ENCODE measurements at places on chromosomes 7 and 10.
A peak's percentile ranks its signal among the peaks of the same experiment; 100 is the strongest.

GRCh38 chr10:49572594-49573114 is 33.7 kb upstream of the ERCC6 start:
- no peak for DNase-seq

DNA sequence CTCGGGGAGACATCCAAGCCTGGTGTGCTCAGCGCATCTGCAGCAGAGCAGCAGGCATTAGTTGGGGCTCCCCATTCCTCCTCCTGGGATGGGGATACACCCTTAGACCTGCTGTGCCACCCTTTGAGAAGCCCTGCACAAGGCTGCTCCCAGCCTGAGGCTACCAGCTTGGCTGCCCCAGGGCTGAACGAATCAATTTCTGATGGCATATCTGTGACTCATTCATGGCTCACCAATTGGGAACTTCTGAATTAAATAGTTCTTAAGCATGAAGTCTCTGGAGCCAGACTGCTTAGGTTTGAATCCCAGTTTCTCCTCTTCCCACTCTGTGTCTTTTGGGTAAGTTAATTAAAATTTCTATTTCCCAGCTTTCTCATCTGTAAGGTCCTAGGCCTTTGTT is 16.3 kb upstream of the GLI3 start:
- no peak for DNase-seq

GRCh38 chr10:46550076-46550790 is 6.2 kb downstream of the GPRIN2 start:
- no peak for DNase-seq

DNA sequence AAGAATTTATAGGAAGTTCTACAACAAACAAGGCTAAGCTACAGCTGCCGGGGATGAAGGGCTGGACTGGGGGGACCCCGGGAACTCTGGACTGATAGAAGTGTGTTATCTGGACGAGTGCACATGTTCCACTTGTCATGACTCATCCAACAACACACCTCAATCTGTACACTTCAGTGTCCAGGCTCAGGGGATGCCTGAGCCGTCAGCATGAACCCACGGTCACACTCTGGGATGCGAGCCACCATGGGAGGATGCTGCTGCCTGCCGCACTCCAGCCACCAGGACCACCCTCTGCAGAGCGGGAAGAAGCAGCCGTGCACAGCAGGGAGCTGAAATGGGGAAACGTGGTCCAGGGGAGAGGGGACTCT is 67.5 kb downstream of the MAD1L1 start:
- no peak for DNase-seq

- peak; percentile 69 for DNase-seq
These were observed 82.5 kb downstream of the ZNF467 start for GRCh38 chr7:149690688-149691446.

DNA sequence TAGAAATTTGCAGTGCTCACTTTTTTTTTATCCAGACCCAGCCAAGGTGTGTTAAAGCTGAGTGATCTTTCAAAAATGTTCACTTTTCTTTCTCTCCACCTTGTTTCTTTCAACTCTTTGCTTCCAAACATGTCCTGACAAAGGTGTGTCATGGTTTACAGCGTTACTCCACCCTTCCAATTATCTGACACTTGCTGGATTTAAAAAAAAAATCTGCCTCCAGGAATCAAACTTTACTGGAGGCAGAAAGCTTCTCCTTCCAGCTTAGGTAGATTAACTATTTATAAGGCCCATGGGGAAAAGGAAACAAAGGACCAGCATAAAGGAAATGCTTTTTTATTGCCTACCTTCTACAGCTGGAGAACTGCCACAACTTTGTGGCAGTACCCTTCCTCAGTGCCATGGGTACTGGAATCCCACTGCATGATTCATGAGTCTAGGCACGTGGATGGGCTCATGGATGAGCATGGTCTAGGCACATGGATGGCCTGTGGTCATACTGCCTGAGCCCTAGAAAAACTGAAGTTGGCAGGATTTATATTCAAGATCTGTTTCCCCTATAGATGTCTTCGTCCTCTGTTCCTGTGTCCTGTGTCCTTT is at the start of gene COL17A1:
Gene COL17A1, minus strand, starts transcription at position 80 of the 600 bp plus-strand sequence. CDS start 5,207 bp downstream, outside the sequence.
- DNase-seq, result no peak

- DNase-seq, result peak; percentile 63
These were observed 53.1 kb downstream of the CUX1 start for GRCh38 chr7:101870361-101871062.

DNA sequence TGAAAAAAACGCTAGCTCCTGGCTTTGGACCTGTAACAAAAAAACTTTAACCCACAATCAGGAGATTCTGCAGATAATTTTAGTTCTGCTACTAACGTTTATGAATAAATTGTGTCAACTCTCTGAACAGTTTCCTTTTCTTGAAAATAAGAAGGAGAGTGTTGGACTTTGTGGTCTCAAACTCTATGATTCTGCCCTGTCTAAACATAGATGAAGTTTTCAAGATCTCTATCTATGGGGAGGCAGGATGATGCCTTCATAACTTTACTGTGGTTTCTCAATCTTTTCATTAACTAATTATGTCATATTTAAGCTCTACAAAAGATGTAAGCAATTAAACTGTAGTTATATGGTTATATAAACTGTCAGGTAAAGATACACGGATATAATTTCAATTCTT is 162.0 kb downstream of the REEP3 start:
- DNase-seq, result no peak

DNA sequence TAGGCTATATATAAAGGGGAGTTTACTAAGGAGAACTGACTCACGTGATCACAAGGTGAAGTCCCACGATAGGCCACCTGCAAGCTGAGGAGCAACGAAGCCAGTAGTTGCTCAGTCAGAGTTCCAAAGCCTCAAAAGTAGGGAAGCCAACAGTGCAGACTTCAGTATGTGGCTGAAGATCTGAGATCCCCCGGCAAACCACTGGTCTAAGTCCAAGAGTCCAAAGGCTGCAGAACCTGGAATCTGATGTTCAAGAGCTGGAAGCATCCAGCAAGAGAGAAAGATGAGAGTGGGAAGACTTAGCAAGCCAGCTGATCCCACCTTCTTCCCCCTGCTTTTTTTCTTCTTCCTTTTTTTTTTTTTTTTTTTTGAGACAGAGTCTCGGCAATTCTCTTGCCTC is 27.0 kb upstream of the GSDME start:
- no peak for DNase-seq

DNA sequence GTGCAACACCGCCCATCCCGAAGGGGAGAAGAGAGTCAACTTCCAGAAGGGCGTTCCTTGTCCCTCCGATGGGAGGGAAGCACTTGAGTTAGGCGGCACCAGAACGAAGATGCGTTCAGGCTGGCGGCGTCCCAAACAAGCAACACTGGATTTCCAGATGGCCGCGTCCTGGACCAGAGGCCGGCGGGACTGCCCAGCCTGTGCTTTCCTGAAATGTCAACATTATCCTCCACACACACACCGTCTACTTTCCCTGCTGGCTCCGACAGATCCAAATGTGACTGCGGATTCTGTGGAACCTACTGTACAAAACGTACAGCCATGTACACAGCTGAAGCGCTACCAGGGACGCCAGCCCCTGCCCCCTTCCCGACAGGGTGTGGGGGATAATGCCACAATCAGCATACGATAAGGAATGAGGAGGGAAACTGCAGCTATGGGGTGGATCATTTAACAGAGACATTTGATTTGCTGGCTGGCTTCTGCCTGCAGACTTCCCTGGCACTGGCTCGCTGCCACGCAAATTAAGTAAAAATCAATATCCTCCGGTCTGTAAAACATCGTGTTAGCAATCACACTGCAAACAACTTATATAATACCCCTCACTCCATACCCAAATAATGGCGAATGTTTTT is 82.1 kb downstream of the ZRANB1 start:
- peak; percentile 55 for DNase-seq

GRCh38 chr7:20647036-20647435 is 31.6 kb downstream of the ABCB5 start:
- DNase-seq, result no peak

- DNase-seq, result no peak
These were observed 218.0 kb downstream of the PHF14 start for GRCh38 chr7:11191574-11192220.

GRCh38 chr7:34982371-34983019 is 54.8 kb downstream of the DPY19L1 start:
- no peak for DNase-seq

DNA sequence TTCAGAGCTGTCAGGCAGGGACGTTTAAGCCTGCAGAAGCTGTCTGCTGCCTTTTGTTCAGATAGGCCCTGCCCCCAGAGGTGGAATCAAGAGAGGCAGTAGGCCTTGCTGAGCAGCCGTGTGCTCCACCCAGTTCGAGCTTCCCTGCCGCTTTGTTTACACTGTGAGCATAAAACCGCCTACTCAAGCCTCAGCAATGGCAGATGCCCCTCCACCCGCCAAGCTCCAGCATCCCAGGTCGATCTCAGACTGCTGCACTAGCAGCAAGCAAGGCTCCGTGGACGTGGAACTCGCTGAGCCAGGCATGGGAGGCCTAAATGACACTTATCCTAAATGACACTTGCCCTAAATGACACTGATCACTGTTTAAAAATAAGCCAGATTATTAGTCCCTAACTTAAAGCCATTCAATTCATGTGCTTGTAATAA is 6.8 kb upstream of the ASB15 start:
- DNase-seq, result no peak

DNA sequence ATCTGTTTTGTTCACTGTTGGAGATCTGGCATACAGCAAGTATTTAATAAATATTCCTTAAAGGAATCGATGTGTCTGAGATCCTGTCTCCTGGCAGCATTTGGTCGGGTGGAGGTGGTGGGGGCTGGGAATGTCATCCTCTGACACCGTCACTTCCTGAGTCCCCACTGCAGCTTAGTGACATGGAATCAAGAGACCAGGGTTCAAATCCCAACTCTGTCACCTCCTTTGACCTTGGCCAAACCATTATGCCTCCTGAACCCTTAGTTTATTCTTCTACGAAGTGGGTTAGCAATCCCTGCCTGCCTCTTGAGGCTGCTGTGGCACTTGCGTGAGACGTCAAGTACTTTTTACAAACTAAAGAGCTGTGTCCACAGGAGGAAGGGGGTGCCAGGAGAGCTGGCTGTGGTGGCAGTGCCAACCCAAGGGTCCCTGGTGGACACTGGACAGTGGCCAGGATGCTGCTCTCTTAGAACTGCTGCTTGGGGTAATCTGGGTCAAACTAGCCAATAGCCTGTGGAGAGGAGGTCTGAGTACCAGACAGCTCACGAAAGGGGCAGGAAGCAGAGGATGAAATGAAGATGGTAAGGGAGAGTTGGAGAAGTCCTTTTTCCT is 8.0 kb upstream of the ZMIZ1 start:
- DNase-seq, result no peak

- no peak for DNase-seq
These were observed 39.6 kb downstream of the DYNC1I1 start for GRCh38 chr7:95811846-95812445.

DNA sequence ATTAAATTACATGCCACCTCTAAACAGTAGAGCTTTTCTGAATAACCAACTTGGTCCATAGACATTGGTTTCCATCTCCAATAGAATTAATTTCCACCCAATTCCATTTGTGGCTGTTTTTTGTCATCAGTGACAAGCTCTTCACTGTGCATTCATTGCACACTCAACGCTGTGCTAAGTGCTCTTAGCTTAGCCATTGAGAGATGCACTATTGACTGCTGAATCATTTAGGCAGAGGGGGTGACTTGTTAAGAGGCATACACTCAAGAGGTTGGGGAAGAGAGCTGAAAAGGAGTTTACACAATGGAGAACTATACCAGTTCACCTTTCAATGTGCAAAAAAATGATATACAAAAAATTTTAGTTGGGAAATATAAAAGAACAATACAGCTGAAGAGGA is 31.9 kb upstream of the CBLL1 start:
- DNase-seq, result no peak

DNA sequence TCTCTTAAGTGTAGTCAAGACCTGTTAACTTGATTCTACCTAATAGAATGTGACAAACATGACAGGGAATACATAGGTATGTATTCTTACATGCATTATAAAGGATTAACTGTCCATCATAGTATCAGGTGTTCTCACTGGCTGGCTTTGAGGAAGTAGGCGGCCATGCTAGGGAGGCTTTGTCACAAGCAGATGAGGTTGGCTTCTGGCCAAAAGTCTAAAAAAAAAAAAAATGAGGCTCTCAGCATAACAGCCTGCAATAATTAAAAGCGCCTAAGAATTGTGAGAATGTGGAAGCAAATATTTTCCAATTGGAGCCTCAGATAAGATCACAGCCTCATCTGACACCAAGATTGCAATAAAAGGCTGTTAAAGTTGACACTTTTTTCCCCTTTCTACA is 1256.8 kb upstream of the SORCS1 start:
- DNase-seq, result no peak

GRCh38 chr10:20457649-20458048 is 439.5 kb downstream of the NEBL start:
- no peak for DNase-seq

GRCh38 chr7:94584113-94584512 is 71.8 kb downstream of the SGCE start:
- DNase-seq, result peak; percentile 9

- DNase-seq, result peak; percentile 7
These were observed 281.5 kb upstream of the PHYHIPL start for GRCh38 chr10:58894929-58895328.

GRCh38 chr10:61100887-61101286 is 156.9 kb upstream of the RHOBTB1 start:
- DNase-seq, result no peak

DNA sequence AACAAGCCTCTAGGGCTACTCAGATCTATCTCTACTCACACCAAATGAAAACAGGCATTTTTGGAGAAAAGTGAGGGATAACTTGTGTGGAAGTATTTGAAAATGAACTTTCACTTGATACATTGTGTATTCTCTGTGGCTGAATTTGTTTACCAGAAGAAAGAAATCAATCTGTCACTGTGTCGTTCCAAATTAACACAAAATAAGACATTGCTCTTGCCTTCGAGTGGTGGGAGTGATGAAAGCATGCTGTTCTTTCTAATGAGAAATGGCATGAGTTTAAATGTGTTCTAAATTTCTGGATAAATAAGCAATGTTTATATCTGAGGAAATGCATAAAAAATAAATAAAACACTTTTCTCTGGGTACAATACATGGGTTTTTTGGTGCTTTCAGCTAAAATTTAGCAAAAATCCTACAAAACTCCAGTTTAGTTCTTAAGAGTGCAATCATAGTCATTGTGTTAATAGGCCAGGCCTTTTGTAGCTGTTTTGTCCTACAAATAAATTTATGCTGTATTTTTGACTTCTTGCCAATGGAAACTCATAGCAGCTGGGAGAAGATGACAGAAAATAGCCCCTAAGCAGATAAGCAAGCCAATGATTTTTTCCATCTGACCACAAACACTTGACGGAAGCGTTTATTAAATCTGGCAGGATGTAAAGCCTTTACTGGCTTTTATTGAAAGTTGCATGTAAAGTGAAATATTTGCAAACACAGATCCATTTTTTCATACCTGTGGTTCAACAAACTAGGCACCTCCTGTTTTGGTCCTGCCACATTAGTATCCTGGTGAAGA is 1064.1 kb upstream of the GHITM start:
- no peak for DNase-seq

DNA sequence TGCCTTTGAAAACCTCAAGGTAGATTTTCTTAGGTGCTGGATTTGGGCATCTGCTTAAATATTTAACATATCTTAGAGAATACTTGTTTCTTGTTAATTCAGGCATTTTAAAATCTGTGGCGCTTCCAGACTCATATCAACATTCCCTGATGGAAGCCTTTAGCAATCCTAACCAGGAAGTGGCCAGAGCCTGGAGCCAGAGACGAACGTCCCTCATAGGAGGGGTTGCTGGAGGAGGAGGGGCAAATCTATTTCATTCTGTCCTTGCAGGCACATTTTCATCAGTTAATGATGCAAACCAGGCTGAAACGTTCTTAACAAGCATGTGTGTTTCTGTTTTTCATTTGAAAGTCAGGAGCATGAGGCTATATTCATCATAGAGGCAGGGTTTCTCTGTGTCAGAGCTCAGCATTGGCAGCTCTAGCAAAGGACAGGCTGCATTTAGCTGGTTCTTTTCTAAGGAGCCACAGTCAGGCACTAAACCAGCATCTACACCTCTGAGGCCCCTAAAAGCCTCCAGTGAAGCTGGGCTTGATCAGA is 17.8 kb upstream of the IFIT2 start:
- DNase-seq, result peak; percentile 30

Measured in HuH-7 (cell line).